ENCODE measurements at places on chromosomes 4 and X.

- no peak overlapping the region for H3K27ac ChIP-seq
- no peaks in the 10 kb centered on the region for H3K36me3 ChIP-seq
- H3K4me1 ChIP-seq: no peaks in the 10 kb centered on the region
- no peaks in the 10 kb centered on the region for H3K27me3 ChIP-seq
Observed at GRCh38 chr4:7837597-7838135, 102.0 kb downstream of the AFAP1 start.

GRCh38 chr4:183934761-183935160 lies 29.7 kb downstream of the STOX2 start:
- no peaks in the 10 kb centered on the region for H3K27me3 ChIP-seq
- DNase-seq: no peak
- H3K36me3 ChIP-seq: no peaks in the 10 kb centered on the region
- no peak overlapping the region for H3K27ac ChIP-seq

DNA sequence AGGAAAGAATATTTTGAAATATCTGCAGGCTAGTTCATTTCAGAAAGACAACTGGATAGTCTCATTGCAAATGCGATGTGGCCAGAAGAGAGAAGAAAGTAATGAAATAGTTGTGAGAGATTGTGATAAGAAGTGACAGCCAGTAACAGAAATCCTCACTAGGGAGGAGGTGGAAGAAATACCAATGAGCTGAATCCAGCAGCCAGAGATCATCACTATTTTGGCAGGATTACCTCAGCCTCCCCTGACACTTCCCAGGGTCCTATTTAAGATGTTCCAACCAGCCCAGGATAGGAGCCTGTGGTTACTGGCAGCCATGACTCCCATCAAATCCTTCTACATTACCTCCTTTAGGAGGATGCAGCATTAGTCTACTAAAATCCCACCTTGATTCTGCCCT lies 76.7 kb upstream of the ARHGAP24 start:
- H3K27me3 ChIP-seq: no peaks in the 10 kb centered on the region
- no peaks in the 10 kb centered on the region for H3K4me1 ChIP-seq
- H3K36me3 ChIP-seq: no peaks in the 10 kb centered on the region
- no peak overlapping the region for H3K27ac ChIP-seq
- DNase-seq: no peak
- no peak overlapping the region for H3K4me3 ChIP-seq

DNA sequence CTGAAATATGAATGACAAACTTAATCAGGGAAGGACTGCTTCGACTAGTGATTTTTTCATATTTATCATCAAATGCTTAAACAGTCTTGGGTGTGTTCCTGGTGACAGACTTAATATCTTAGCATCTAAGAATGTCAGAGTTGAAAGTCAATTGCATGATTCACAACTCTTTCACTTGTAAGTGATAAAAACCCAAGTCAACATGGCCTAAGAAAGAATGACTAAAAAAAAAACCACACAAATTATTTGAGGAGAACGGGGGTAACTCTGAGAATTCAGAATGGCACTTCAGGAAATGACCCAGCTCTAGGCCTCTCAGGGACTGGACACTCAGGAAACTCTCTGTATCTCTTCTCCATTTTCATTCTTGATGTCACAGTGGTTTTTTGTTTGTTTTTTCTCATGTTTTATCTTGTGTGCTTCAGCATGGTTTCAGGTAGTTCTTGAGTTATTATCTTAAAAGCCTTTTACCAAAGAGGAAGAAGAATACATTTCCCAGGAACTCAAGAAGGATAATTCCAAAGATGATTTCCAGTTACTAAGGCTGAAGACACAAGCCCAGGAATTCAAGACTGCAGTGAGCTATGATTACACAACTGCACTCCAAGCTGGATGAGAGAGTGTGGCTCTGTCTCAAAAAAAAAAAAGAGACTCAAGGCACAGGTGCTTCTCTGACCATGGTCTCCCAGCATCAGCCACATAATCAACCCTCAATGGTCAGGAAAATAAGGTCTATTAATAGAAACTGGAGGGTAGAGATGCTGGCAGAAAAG lies 1697.8 kb upstream of the IGFBP7 start:
- H3K27ac ChIP-seq: no peak overlapping the region
- no peaks in the 10 kb centered on the region for H3K4me1 ChIP-seq
- DNase-seq: no peak

- no peaks in the 10 kb centered on the region for H3K36me3 ChIP-seq
- H3K27me3 ChIP-seq: no peaks in the 10 kb centered on the region
- no peaks in the 10 kb centered on the region for H3K4me1 ChIP-seq
- no peak for DNase-seq
Observed at GRCh38 chrX:111244235-111244750, 26.0 kb downstream of the CAPN6 start.

DNA sequence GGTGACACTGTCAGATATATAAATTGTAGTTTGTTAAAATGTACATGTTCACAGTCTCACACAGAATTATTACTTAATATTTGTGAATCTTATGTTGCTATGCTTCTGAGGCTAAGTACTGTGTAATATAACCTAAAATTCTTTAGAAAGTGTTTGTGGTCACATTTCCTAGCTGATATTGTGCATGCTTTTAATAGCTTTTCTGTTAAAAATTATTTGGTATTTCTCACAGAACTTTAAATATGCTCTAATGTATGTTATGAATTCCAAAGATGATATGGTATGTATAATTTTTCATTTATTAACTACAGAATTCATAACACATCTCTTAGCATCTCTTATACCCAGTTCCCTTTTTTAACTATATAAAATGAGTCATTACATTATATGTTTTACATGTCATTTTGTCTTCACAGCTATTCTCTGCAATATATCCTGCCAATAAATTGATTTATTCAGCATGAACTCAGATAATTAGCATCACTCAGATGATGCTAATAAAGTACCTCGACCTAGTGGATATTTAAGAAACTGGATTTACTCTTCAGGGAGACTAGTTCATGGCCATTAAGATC lies 9.3 kb downstream of the PTPN13 start:
- H3K4me1 ChIP-seq: no peaks in the 10 kb centered on the region
- no peak overlapping the region for H3K27ac ChIP-seq
- H3K36me3 ChIP-seq: no peaks in the 10 kb centered on the region
- no peak for DNase-seq

GRCh38 chr4:118740869-118741268 lies 55.7 kb downstream of the METTL14 start:
- DNase-seq: no peak
- H3K36me3 ChIP-seq: peaks cover 59% of the 10 kb centered on the region
- no peaks in the 10 kb centered on the region for H3K4me1 ChIP-seq
- peak overlapping the region; percentile 36 for H3K4me3 ChIP-seq
- no peaks in the 10 kb centered on the region for H3K27me3 ChIP-seq

DNA sequence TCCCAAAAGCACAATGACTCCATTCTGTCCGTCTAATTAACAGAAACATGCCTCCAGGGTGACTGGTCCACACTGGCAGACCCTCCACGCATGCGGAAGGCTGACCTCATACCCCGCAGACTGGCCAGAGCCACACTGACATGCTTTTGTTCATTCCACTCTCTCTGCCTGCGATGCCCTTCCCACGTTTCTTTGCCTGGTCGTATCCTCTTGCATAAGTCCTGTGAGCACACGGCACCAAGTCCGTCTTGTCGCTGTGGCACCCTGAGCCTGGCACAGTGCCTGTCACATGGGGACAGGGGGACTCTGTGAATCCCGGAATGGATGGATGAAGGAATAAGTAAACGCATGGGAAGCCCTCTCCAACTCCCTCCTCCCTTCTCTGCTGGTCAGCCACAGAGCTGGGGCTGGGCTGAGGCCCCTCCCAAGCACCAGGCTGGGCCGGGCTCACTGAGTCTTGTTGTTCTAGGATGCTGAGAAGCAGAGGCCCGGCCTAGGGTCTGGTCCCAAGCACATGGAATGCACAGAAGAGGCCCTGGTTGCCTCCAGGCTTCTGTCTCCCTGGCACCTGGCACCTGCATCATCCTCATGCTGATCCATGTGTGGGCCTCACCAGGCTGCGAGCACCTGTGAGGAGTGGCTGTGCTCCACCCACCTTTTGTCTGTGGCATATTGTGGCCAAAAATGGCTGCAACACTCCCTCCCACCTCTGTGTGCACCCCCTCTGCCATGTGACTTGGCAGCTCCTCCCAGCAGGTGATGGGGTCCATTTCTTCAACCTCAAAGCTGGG lies 38.9 kb upstream of the C4orf50 start:
- H3K4me3 ChIP-seq: no peak overlapping the region
- H3K27ac ChIP-seq: no peak overlapping the region
- no peaks in the 10 kb centered on the region for H3K4me1 ChIP-seq
- H3K27me3 ChIP-seq: no peaks in the 10 kb centered on the region
- no peaks in the 10 kb centered on the region for H3K36me3 ChIP-seq

- no peak overlapping the region for H3K27ac ChIP-seq
- no peaks in the 10 kb centered on the region for H3K36me3 ChIP-seq
- no peak overlapping the region for H3K4me3 ChIP-seq
- DNase-seq: no peak
Observed at GRCh38 chr4:149708513-149709130, 107.0 kb downstream of the IQCM start.

- no peaks in the 10 kb centered on the region for H3K27me3 ChIP-seq
- peaks cover 14% of the 10 kb centered on the region for H3K4me1 ChIP-seq
- no peaks in the 10 kb centered on the region for H3K36me3 ChIP-seq
- H3K4me3 ChIP-seq: no peak overlapping the region
- peak overlapping the region; percentile 42 for H3K27ac ChIP-seq
Observed at GRCh38 chr4:85805891-85806290, 330.9 kb downstream of the ARHGAP24 start.

- H3K27me3 ChIP-seq: no peaks in the 10 kb centered on the region
- no peaks in the 10 kb centered on the region for H3K4me1 ChIP-seq
- H3K4me3 ChIP-seq: no peak overlapping the region
- no peak for DNase-seq
- no peaks in the 10 kb centered on the region for H3K36me3 ChIP-seq
- H3K27ac ChIP-seq: no peak overlapping the region
Observed at GRCh38 chr4:16289897-16290554, 63.8 kb upstream of the TAPT1 start.

DNA sequence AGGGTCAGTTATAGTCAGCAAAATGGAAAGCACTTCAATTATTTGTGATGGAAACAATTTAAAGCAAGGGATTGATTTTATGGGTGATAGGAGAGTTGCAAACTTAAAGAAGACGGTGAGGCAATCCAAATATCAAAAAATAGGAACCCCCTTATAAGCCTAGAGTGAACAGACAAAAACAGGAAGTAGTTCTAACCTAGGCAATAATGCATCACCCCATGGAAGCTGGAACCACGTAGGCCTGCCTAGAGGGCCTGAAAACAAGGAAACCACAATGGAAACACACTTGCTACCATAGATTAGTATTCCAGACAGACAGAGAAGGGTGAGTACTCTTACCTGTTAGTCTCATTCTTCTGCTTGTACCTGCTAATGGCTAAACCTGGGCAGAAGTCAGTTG lies 13.5 kb upstream of the GK2 start:
- no peaks in the 10 kb centered on the region for H3K27me3 ChIP-seq
- no peak overlapping the region for H3K27ac ChIP-seq

GRCh38 chrX:37854148-37854547 lies 6.8 kb upstream of the DYNLT3 start:
- H3K27ac ChIP-seq: no peak overlapping the region
- DNase-seq: no peak
- H3K27me3 ChIP-seq: no peaks in the 10 kb centered on the region
- no peak overlapping the region for H3K4me3 ChIP-seq
- no peaks in the 10 kb centered on the region for H3K36me3 ChIP-seq

DNA sequence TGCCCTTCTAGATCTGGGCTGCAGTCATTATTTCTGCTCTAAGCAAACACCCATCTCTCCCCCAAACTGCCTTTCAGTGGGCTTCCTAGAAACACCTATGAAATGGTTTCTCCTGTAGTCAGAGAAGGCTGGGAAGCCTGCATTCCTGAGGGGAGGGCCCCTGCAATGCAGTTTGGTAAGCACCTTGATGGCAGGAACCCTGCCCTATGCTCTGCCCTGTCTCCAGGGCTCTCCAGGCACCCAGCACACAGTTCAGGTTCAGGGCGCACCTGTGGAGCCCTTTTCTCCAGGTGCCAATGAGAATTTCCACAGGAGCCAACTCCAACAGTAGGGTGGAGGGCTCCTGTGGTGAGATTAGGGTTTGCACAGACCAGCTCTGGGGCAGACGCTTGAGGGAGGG lies 69.1 kb upstream of the FBXW7 start:
- no peak overlapping the region for H3K27ac ChIP-seq
- no peaks in the 10 kb centered on the region for H3K36me3 ChIP-seq
- DNase-seq: no peak
- no peaks in the 10 kb centered on the region for H3K27me3 ChIP-seq

DNA sequence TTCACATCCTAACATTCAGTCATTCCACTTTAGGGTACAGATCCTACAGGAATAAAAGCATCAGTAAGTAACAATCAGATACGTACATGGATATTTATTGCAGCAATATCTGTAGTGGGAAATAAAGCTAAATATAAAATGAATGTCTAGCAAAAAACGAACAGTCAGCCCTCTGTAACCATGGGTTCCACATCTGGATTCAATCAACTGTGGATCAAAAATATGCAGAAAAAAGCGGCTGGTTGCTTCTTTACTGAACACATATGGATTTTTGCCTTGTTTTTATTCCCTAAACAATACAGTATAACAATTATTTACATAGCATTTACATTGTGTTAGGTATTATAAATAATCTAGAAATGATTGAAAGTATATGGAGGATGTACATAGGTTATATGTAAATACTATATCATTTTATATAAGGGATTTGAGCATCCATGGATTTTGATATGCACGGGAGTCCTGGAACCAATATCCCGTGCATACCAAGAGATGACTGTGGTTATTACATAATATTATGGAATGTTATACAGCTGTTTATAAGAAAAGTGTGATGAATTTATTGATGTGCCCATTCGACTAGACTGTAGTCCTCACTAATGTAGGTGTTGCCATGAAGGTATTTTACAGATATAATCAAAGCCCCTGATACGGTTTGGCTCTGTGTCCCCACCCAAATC lies 132.8 kb downstream of the ARHGEF9 start:
- H3K27ac ChIP-seq: no peak overlapping the region
- H3K27me3 ChIP-seq: no peaks in the 10 kb centered on the region
- DNase-seq: no peak
- peaks cover 13% of the 10 kb centered on the region for H3K36me3 ChIP-seq
- no peak overlapping the region for H3K4me3 ChIP-seq

DNA sequence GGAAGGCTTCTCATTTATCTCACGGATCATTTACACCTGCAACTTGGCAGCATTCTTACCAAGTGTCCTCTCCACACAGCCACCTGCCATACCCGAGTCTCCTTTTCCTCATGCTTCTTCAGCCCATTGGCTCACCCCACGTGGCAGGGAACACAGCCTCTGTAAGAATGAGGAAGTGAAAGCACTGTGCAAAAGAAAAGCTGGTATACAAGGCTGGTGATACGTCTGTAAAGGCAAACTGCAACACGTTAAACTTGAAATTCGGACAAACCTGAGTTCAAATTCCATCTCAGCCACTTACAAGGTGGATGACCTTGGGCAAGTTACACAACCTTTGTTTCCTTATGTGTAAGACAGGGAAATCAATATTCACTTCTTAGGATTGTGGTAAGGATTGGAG lies 164.0 kb upstream of the RASGEF1B start:
- peak; percentile 20 for DNase-seq
- H3K27me3 ChIP-seq: no peaks in the 10 kb centered on the region
- no peak overlapping the region for H3K27ac ChIP-seq
- no peaks in the 10 kb centered on the region for H3K36me3 ChIP-seq

Data from ascending aorta (tissue), 2 donors.